ENCODE measurements at places on chromosomes 11 and 22.

- no peak for DNase-seq
Observed at GRCh38 chr11:73480677-73481076, 104.5 kb downstream of the RELT start.

DNA sequence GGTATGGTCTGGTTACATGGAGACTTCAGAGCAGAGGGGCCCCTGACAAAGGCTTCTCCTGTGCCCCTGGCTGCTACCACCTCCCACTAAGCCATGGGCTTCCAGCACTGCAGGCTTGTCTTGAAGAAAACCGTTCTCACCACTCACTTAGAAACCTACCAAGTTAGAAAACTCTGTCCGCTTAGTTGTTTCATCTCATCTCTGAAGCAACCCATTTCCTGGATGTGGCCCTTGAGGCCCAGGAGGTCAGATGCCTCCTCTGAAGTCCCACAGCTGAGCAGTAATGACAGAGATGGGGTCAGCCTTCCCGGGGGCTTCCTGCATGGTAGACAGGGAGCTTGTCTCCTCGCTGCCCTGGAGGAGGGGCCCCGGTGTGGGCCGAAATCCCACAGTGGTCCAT, 12.9 kb downstream of the CSF2RB start:
- no peak for DNase-seq

- peak; percentile 22 for DNase-seq
Observed at GRCh38 chr11:116791002-116791812, 472 bp downstream of the APOA5 start.

- DNase-seq, result no peak
Observed at GRCh38 chr11:45543808-45544422, 121.5 kb downstream of the CHST1 start.

- DNase-seq, result no peak
Observed at GRCh38 chr11:34234086-34234740, 123.6 kb downstream of the ABTB2 start.

DNA sequence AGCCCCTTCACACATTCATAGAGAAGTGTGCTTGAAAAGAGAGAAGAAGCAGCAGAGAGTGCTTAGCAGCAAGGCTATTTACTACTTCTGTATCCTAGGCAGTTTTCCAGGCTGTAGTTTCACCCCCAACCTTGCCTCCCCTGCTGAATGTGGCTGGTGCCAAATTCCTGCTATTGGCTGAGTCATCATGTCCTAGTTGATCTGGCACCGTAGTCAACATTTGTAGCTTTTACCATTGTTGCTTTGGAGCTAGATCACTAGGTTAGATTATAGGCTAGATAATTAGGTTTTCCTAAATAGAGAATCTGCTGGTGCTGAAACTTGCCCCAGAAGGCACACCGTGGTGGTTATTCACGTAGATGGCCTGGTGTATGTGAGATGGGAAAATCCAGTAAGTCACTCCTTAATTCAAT, 32.7 kb downstream of the ARHGAP42 start:
- DNase-seq, result no peak

DNA sequence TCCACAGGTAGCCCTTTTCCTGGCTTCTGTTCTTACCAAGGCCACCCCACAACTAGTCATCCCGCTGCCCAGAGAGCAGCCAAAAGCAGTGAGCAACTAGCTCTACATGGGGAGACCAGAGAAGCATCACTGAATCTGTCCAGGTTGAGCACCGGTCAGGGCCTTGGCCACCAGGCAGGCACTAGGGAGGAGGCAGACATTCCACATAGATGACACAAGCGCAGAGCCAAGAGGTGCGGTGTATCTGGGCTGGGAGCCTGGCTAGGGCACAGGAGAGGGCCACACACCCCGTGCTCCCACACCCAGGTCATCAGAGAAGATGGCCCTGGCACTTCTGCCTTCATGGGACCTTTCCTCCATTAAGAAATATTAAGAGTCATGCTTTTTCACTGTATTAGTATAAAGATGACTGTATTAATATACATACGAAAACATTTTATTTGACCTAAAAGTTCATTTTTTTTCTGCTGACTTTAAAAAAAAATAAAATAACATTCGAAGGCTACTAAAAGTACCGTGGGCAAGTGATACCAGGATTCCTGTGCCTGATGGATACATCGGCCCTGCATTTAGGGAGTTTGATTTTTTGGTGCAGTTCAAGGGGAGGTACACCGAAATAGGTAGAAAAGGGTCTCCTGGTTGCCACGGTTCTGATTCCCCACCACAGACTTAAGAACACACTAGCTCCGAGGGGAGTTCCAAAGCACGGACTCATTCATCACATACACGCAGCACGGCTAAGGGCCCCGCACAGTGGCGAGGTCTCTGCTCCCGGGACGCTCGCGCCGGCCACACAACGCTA, 1.2 kb downstream of the DGCR2 start:
- DNase-seq, result no peak

Measured in NCI-H1048 (cell line).